ENCODE measurements at places on chromosomes 5 and 9.
A peak's percentile ranks its signal among the peaks of the same experiment; 100 is the strongest.

DNA sequence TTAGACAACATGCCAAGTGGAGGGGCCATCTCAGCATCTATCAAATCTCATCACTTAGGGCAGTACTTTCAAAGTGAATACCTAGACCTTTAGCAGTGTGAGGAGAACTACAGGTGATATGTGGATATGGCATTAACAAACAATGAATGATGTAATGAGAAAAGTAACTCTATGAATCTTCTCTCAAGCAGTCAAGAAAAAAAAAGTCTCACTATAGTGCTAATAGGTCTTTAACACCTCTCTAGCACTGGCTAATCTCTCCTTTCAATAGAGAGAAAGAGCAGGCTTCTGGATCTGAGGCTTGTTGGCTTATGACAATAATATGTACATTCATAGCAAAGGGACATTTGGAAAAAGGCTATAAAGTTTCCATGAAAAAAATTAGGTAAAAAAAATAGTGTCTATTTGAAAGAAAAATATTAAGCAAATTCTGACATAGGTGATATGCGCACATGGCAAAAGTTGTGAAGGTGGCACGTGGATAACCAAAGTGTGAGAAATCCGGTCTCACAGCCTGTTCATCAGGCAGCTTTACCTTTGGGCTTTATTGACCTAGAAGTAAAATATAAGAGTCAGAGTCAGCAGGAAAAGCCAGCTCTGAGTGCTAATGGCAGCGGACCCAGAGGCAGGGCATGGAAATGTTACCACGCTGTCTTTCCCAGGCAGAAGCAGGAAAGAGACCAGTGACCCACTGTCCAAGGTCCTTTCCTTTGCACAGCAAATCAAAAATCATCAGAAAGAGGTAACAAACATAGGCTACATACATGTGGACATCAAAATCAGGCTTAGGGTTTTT is 203.4 kb downstream of the EFNA5 start:
- no peak for DNase-seq

DNA sequence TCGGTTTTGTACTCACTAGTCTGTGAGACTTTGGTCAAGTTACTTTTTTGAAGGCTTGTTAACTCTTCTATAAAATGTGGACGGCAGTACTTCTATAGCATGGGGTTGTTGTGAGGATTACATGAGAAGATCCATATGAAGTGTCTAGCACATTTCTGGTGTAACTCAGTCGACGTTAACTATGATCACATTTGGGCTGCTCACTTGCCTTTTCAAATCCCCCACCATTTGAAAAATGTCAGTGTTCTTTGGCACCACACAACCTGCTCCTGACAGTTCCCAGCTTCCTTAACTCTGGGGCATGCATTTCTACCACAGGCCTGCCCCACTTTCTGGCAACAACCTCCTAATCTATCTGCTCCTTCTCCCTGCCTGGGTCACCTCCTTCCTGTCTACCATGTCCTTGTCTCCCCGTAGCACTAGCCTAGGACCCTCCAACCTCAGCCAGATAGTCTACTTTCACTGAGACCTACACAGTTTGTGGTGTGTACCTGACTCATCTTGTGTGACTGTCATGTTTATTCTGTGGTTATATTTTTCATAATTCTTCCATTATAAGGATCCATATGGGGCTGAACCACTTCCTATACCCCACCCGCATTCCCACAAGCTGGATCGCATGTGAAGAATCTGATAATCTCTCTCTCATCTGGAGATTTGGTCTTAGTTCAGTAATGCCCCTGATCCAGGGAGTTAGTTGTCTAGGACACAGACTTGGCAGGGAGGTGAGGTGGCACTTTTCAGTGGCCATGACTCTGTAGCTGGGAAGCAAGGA is 30.2 kb upstream of the BASP1 start:
- DNase-seq, result no peak

- DNase-seq, result no peak
Measured at GRCh38 chr9:69811351-69811868, 9.2 kb upstream of the CFAP95 start.

GRCh38 chr5:58056546-58056945 is 403.3 kb downstream of the PLK2 start:
- no peak for DNase-seq

DNA sequence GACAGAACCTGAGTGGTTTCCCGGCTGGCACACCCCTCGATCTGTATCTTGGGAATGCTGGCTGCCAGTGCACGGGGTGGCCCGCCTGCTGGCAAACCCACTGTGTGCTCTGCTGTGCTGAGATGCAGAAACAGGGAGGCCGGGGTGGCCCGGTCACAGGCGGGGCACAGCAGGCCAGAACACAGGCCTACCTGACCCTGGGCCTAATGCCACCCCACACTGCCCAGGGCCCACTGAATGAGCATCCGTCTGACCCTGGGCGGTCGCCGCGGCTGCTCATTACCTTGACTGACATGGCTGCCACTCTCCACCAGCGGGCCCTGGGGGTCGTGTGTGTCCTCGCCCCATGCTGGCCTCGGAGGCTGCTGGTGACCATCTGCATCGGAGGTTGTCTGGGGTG is 14.2 kb upstream of the QSOX2 start:
- DNase-seq, result no peak

GRCh38 chr5:155699385-155699784 is 627.6 kb upstream of the SGCD start:
- no peak for DNase-seq

- no peak for DNase-seq
Measured at GRCh38 chr5:150500328-150500841, 7.5 kb upstream of the NDST1 start.

DNA sequence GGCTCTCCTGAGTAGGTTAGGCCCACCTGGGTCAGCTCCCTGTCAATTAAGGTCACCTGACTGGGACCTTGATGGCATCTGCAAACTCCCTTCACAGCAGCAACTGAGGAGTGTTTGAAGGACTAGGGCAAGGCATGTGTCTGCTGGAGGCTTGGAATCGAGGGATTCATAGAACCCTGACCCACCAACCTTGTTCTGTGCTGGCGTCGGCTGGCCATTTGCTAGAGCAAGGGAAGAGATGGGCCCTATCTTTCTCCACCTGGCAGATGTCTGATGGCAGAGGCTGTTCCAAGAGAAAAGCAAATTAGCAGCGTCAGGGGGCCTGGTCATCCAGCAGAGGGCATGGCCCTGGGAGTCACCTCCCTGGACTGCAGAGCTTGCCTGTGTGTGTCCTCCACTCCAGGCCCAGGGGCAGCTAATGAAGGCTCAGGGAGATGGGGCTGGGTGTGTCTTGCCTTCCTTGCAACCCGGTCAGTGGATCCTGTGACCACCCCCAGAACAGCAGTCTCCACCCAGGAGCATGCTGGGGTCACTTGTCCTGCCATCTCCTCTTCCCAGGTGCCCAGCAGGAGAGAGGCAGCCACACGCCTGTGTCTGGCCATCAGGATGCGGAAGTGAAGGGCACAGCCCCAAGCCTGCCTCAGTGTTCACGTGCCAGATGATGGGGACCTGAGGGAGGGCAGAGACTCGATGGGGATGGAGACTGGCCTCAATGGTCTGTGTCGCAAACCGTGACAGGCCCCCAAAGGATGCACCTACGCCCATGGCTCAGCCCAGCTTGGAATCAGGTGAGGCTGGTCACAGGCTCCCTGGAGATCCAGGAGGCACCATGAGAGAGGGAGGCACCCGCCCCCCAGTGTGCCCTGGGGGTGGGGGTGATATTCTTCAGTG is 53.9 kb downstream of the BARX1 start:
- DNase-seq, result no peak

DNA sequence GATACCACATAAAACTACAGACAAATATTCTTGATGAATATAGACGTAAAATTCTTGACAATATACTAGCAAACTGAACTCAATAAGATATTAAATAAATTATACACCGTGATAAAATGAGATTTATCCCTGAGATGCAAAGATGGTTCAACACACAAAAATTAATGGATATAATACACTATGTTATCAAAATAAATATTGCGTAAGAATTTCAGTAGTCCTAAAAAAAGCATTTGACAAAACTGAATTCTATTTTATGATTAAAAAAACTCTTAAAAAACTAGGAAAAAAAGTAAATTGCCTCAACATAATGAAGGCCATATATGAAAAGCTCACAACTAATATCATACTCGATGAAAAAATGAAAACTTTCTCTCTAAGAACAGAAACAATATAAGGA is 472.3 kb upstream of the GRIA1 start:
- DNase-seq, result no peak

- DNase-seq, result no peak
Measured at GRCh38 chr9:37953775-37954437, 50.0 kb upstream of the SLC25A51 start.

DNA sequence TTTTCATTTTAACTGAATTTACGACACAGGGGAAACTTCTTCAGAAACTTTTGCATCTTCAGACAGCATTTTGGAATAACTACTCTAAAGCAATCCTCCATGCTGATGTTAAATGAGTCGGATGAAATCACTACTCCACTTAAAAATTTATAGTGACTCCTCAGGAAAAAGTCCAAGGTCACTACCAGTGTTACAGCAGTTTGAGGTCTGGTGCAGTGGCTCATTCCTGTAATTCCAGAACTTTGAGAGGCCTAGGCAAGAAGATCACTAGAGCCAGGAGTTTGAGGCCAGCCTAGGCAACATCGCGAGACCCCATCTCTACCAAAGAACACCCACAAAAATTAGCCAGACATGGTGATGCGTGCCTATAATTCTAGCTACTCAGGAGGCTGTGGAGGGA is 5.9 kb upstream of the GAS1 start:
- no peak for DNase-seq

DNA sequence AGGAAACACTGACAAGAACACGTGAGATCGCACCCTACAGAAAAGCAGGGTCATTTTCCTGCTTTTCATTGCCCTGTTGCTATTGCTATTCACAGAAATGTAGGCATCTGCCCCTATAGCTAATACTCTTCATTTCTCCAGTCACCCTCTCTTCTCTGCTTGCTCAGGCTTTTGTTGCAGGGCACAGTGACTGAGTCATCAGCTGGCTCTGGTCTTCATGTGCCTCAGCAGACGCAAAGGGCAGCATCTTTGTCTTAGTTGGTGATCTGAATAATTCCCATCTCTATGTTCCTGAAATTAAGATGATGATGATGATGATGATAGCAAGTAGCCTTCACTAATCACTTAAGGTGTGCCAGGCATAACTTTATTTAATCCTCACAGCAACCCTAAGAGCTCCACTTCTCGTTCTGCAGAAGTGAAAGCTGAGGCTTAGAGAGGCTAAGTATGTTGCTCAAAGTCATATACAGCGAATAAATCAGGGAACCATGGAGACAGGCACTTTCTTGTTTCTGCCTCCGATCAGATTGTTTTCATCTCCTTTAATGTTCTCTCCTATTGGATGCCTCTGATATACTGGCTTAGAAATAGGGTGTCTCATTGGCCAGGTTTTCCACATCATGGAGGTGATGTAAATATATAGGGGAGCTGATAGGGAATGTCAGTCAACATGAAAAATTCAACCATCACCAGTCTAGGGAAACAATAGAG is 133.0 kb upstream of the STK32A start:
- DNase-seq, result no peak

GRCh38 chr5:178561746-178562264 is 28.4 kb downstream of the COL23A1 start:
- DNase-seq, result no peak

DNA sequence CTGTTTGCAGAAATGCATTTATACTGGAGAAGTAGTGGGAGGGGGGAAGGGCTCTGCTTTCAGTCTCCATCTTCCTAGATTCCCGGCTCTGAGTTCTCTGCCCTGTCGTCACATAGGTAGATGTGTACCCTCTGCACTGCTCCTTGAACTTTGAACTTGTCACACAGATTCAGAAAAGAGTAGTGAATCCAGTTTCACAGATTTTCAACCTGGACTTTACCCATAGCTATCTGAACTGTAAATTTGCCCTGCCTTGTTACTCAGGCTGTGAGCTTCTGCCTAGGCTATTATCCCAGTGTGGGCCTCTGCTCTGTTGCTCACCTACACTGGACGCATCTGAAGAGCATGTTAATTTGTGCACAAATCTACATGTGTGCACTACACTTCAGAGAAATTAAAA is 12.8 kb upstream of the C9orf152 start:
- DNase-seq, result no peak

GRCh38 chr9:131062969-131063368 is 33.4 kb upstream of the AIF1L start:
- DNase-seq, result no peak

- DNase-seq, result no peak
Measured at GRCh38 chr5:63563008-63563917, 399.0 kb downstream of the HTR1A start.

DNA sequence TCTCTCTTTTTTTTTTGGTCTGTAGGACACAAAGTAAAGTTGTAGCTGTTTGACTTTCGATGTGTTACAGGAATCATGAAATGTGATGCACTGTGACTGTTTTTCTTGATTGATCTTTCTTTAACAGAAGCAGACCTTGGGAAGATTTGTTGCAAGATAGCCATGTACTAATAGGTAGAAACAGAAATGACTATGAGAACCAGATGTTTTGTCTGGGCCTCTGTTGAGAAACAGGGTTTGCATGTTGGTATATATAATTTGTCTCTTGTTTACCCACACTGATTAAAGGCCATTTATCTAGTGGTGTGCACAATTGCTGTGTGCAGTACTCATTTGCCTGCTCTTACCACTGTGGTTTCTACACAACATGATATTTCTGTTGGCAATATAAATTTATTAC is 125.1 kb downstream of the HACD4 start:
- DNase-seq, result no peak

GRCh38 chr9:98923451-98924123 is 20.1 kb upstream of the COL15A1 start:
- DNase-seq, result peak; percentile 41

GRCh38 chr9:73200694-73201452 is 49.2 kb downstream of the ANXA1 start:
- no peak for DNase-seq

GRCh38 chr5:24065779-24066178 is 558.4 kb downstream of the PRDM9 start:
- no peak for DNase-seq

GRCh38 chr5:59685191-59685530 is 208.4 kb downstream of the PDE4D start:
- no peak for DNase-seq

DNA sequence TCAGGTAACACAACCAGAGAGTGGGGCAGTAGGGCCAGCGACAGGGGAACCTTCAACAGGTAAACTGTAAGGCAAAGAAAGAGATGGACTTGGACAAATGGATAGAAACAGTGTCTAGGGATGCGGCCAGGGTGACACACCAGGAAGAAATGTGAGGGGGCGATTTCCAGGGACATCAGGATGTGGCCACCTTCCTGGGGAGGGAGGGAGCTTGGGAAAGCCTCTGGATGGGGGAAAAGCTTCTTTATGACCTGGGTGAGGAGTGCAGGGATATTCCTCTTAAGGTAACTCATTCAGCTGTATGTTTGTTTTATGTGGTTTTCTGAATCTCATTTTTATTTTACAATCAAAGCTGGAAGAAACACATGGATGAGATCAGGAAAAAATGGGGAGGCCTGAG is 11.9 kb upstream of the NXNL2 start:
- no peak for DNase-seq

DNA sequence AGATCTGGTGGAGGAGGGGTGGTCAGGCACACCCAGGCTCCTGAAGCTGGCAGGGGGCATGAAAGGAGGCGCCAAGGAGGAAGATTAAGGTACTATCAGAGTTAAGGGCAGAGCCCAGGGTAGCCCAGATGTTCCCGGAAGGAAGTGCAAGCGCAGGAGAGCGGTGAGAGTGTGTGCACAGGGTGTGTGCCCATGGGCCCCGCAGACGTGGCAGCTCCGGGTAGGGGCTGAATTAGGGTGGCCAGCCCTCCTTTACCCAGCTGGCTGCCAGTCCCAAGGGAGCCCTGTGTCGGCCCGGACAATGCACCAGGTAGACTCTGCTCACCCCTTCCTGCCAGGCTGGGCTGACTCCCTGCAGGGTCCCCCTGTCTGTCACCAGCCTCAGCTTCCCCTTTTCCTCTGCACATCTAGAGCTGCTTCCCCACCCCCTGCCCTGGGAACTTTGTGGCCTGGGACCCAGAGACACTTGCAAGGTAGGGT is at the start of gene SMIM33:
TSS of gene SMIM33 (plus strand) at position 184 of the 480 bp plus-strand sequence. CDS start at position 302, 118 bp downstream.
- DNase-seq, result no peak

All from ELF-1 (cell line).